ENCODE measurements at places on chromosomes 5 and 9. TPM values are rescaled to one million over a fixed set of nuclear protein-coding genes. Genes with fewer than 3 reads are reported as not detected.

The C5orf52 gene
- not detected for total RNA-seq

The ADAMTS16 gene
- 0.84 TPM for total RNA-seq

The RALGPS1 gene
- total RNA-seq, result 2.1 TPM

The PCDHAC1 gene
- 0.25 TPM for total RNA-seq

The PCDH12 gene
- 4.8 TPM for total RNA-seq

The NR2F1-AS1 gene
- 4.0 TPM for total RNA-seq
